ENCODE measurements at places on chromosomes 1 and 21. TPM values are rescaled to one million over a fixed set of nuclear protein-coding genes. Genes with fewer than 3 reads are reported as not detected.

GRCh38 chr1:153790966-153791647 is 15.9 kb downstream of the SLC27A3 start:
- H3K4me1 ChIP-seq = no peaks in the 10 kb centered on the region
- no peaks in the 10 kb centered on the region for H3K36me3 ChIP-seq
- DNase-seq = no peak

DNA sequence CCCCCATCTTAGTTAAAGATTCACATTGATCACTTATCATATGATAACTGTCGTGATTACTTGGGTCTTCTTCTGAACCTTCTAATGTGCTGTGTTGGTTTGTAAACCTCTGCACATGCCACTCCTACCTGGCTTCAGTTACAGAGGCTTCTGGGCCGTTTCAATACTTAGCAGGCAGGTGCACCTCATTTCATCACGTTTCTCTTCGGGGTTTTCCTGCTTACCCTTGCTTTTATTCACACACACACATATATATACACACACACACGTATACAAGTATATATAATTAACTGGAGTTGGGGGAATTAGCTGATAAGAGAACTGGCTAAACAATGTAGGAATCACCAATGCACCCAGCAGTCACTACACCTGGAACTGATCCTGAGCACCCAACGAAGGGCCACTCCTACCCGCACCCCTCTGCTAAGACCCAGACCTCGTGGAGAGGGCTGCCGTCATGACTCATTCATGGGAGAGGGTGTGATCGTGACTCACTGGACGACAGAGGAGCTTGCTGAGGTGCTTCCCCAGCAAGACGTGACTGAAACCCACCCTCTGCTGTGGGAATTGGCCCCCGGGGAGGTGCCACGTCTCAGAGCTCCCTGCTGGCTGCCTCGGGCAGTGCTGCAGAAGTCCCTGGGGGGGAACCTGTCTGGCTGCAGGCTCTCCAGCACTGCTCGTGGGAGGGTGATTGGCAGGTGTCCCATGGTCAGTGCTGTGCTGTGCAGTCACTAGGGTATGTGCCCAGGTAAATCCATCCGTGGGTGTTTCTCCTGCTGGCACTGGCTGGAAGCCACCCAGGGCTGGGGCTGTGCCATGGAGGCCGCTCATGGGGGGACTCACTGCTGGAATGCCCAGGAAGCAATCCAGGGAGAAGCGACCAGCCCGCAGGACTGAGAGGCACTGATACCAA is 166.6 kb downstream of the DYRK1A start:
- no peaks in the 10 kb centered on the region for H3K36me3 ChIP-seq
- no peak overlapping the region for H3K4me3 ChIP-seq
- no peak overlapping the region for H3K27ac ChIP-seq
- H3K27me3 ChIP-seq = no peaks in the 10 kb centered on the region
- H3K4me1 ChIP-seq = no peaks in the 10 kb centered on the region
- DNase-seq = peak; percentile 12

GRCh38 chr21:25568246-25568645 is 39.0 kb downstream of the MRPL39 start:
- H3K36me3 ChIP-seq = no peaks in the 10 kb centered on the region
- no peak overlapping the region for H3K27ac ChIP-seq
- DNase-seq = no peak
- H3K4me1 ChIP-seq = no peaks in the 10 kb centered on the region
- no peak overlapping the region for H3K4me3 ChIP-seq

- H3K27ac ChIP-seq = no peak overlapping the region
- H3K4me1 ChIP-seq = no peaks in the 10 kb centered on the region
- no peak overlapping the region for H3K4me3 ChIP-seq
- DNase-seq = no peak
These were observed 33.3 kb downstream of the RRAGC start for GRCh38 chr1:38826262-38826661.

DNA sequence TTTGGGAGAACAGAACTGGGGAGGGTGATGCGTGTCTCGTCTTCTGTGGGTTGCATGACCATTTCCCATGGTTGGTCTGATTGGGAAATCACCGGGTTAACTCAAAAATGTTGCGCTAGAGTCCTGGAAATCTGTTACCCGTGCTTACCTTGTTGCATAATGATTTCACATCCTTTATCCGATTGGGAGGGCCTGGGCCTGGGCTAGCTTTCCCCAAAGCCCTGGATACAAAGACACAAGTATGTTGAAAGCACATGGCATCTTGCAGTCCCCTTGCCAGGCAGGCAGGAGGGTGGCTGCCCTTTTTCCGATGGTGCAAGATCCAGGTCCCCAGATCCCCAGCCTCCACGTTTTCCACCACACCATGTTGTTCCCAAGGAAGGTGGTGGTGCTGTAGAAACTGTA is 582 bp downstream of the TRPM2 start:
- no peak overlapping the region for H3K27ac ChIP-seq
- H3K4me1 ChIP-seq = no peaks in the 10 kb centered on the region
- no peaks in the 10 kb centered on the region for H3K27me3 ChIP-seq
- H3K4me3 ChIP-seq = peak overlapping the region; percentile 28
- H3K36me3 ChIP-seq = no peaks in the 10 kb centered on the region

DNA sequence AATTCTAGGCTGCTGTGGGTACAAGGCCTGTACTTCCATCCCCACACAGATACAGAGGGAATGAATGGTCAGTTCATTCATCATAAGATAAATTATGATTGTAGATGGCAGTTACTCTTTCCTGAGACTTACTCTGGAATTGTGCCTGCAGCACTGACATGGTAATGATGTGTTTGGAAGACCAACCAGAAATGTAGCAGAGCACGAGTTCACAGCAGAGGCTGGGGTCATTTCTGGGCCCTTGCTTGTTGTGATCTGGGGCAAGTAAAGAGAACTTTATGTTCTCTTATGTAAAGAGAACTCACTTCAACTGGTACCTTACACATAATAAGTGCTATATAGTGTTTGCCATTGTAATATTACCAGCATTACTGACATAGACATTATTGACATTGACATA is 411.9 kb downstream of the NTNG1 start:
- no peak overlapping the region for H3K4me3 ChIP-seq
- no peaks in the 10 kb centered on the region for H3K36me3 ChIP-seq
- H3K4me1 ChIP-seq = no peaks in the 10 kb centered on the region
- DNase-seq = no peak
- H3K27me3 ChIP-seq = no peaks in the 10 kb centered on the region

COL9A2 gene
- polyA plus RNA-seq = 5.4 TPM

DNA sequence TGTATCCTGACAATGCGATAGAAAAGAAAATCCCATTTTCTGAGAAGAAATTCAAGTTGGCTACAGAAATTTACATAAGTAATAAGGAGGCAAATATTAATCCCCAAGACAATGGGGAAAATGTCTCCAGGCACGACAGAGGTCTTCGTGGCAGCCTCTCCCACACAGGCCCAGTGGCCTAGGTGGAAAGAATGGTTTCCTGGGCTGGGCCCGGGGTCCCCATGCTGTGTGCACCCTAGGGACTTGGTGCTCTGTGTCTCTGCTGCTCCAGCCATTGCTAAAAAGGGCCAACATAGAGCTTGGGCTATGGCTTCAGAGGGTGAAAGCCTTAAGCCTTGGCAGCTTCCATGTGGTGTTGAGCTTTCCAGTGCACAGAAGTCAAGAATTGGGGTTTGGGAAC is 102.5 kb upstream of the LYPLAL1 start:
- no peaks in the 10 kb centered on the region for H3K36me3 ChIP-seq
- H3K4me1 ChIP-seq = peaks cover 11% of the 10 kb centered on the region
- no peak overlapping the region for H3K4me3 ChIP-seq
- no peak for DNase-seq
- H3K27ac ChIP-seq = no peak overlapping the region

LAD1 gene
- polyA plus RNA-seq = 56.3 TPM

DNA sequence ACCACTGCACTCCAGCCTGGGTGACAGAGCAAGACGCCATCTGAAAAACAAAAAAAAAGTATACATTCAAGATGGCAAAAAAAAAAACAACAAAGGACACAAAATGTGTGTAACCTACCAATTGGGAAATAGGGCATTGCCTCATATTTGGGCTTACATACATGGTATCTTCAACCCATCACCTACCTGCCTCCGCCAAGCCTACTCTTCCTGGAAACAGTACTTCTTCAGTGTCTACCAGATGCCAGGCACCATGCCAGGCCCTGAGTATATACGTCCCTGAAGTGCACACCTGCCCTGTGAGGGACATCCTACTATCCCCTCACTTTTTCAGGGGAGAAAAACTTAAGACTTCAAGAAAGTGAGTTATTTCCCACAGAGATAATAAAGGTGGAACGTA is 160.2 kb downstream of the TOMM20 start:
- peaks cover 57% of the 10 kb centered on the region for H3K4me1 ChIP-seq
- no peak for DNase-seq
- H3K36me3 ChIP-seq = no peaks in the 10 kb centered on the region

- no peaks in the 10 kb centered on the region for H3K27me3 ChIP-seq
- H3K4me3 ChIP-seq = no peak overlapping the region
- no peaks in the 10 kb centered on the region for H3K36me3 ChIP-seq
- DNase-seq = no peak
These were observed 80.6 kb upstream of the IPO9 start for GRCh38 chr1:201748335-201748734.

DNA sequence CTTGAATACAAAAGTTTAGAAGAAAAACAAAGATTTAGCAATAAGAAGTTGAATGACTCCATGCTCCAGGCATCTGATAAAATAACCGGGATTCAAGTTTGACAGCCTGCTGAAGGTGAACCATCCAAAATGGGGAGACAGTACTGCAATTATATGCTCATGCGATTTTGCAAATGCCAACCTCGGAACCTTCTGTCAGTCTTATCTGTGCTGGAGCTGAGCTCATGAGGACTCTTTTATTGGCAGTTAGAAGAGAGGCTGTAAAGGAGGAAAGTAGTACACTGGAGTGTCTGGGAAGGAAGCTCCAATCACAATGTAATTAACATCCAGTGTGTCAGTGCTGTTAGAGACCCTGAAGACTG is 170.0 kb downstream of the GALNT2 start:
- DNase-seq = no peak
- H3K27ac ChIP-seq = no peak overlapping the region
- H3K27me3 ChIP-seq = no peaks in the 10 kb centered on the region
- peaks cover 5% of the 10 kb centered on the region for H3K4me1 ChIP-seq
- H3K4me3 ChIP-seq = no peak overlapping the region

DNA sequence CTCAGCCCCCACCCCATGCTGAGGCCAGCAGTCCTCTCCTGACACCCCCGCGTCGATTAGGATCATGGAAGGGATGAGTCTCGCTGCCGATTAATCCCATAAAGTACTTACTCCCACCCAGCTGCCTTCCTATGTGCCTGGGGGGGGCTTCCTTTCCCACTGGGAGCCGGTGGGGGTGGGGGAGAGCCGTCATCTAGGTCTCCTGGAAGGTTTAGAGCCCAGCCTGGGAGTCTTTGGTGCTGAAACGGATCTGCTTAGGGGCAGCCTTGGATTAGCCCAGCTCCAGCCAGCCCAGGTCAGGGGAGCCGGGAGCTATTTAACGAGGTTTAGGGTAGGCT is 9.8 kb downstream of the SAMD11 start:
- no peaks in the 10 kb centered on the region for H3K36me3 ChIP-seq
- DNase-seq = no peak
- no peaks in the 10 kb centered on the region for H3K4me1 ChIP-seq
- peaks cover 2% of the 10 kb centered on the region for H3K27me3 ChIP-seq

SLC30A2 gene
- 42.4 TPM for polyA plus RNA-seq

GRCh38 chr1:186491336-186491735 is 30.4 kb upstream of the PDC start:
- H3K4me1 ChIP-seq = no peaks in the 10 kb centered on the region
- H3K4me3 ChIP-seq = no peak overlapping the region
- no peak overlapping the region for H3K27ac ChIP-seq
- H3K27me3 ChIP-seq = no peaks in the 10 kb centered on the region

DNA sequence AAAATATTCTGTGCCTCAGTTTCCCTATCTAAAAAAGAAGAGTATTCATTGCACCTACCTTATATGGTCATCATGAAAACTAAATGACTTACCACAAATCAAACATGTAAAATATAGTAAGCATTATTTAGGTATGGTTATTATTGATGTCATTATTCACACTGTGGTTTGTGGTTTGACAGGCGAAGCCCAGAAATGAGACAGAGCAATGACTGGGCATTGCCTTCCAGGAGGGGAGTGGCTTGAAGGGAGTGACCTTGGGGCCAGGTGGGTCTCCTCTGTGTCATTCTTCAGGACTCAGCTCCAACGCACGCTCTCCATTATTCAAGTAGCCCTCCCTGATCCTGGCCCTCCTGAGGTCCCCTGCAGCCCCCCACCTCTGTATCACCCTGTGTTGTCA is 133.7 kb downstream of the DMRTA2 start:
- H3K4me3 ChIP-seq = no peak overlapping the region
- H3K27me3 ChIP-seq = no peaks in the 10 kb centered on the region
- H3K27ac ChIP-seq = no peak overlapping the region
- DNase-seq = no peak

GRCh38 chr1:52404116-52404974 is at the start of the genes ORC1 and PRPF38A:
Gene ORC1, minus strand, starts transcription at chr1:52404423. Its CDS starts 2,200 bp downstream, at chr1:52402223.
Gene PRPF38A, plus strand, starts transcription at chr1:52404602. Its CDS starts 148 bp downstream, at chr1:52404750.
- peak within 1 kb of the TSS; percentile 91 for H3K27ac ChIP-seq
- H3K27me3 ChIP-seq = no peaks in the 10 kb centered on the region
- peaks cover 20% of the 10 kb centered on the region for H3K4me1 ChIP-seq
- peak within 1 kb of the TSS; percentile 76 for H3K4me3 ChIP-seq
- H3K36me3 ChIP-seq = peaks cover 6% of the 10 kb centered on the region

DNA sequence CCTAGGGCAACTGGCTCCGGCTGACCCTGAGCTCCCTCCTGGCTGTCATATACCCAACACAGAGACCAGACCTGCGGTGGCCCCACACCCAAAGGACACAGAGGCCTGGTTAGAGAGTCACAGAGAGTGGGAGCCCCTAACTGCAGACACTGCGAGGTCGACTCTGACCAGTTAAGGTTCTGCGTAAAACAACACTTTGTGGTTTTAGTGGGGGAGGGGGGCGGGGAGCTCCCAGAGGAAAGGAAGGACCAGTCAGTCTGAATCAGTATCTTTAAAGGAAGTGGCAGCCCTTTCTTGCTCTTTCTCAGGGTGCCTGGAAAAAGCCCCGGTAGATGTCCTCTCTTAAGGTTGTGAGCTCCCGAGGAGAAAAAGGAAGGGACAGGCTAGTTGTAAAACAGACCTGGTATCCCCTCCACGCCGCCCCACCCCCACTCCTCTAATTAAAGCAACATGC is 2.4 kb downstream of the SSBP3 start:
- no peaks in the 10 kb centered on the region for H3K36me3 ChIP-seq
- DNase-seq = no peak
- H3K27me3 ChIP-seq = no peaks in the 10 kb centered on the region
- no peak overlapping the region for H3K4me3 ChIP-seq
- no peak overlapping the region for H3K27ac ChIP-seq

GRCh38 chr21:46117586-46118315 is 19.8 kb downstream of the COL6A2 start:
- DNase-seq = peak; percentile 17
- H3K27me3 ChIP-seq = no peaks in the 10 kb centered on the region
- H3K36me3 ChIP-seq = no peaks in the 10 kb centered on the region
- H3K4me1 ChIP-seq = no peaks in the 10 kb centered on the region
- H3K27ac ChIP-seq = no peak overlapping the region

- H3K36me3 ChIP-seq = no peaks in the 10 kb centered on the region
- H3K4me1 ChIP-seq = no peaks in the 10 kb centered on the region
- H3K4me3 ChIP-seq = no peak overlapping the region
- DNase-seq = no peak
These were observed 1252.1 kb upstream of the ADGRL4 start for GRCh38 chr1:80258659-80259058.

- H3K27me3 ChIP-seq = no peaks in the 10 kb centered on the region
- no peak overlapping the region for H3K27ac ChIP-seq
- no peaks in the 10 kb centered on the region for H3K4me1 ChIP-seq
- no peak for DNase-seq
- no peak overlapping the region for H3K4me3 ChIP-seq
- H3K36me3 ChIP-seq = no peaks in the 10 kb centered on the region
These were observed 44.0 kb downstream of the GPR161 start for GRCh38 chr1:168092566-168093355.

HRNR gene
- polyA plus RNA-seq = 0.02 TPM

All from pancreas (tissue), 10 donors.